ENCODE measurements at places on chromosomes 11 and 22.

DNA sequence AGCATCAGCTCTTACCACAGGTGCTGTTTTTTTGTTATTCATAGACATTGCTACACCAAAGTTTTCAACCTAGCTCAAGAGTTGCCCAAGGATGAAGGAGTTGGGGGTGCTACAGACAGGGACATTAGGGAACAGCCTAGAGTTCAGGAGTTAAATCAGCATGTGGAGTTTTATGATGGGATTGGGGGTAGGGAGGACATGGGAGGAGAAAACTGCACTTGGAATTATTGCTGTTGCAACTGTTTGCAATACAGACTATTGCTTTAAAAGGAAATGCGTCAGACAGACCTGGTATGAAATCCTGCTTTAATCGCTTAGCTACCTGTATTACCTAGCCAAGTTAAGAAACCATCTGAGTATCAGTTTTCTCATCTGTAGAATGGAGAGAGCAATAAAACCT, 6.3 kb downstream of the TMA7B start:
- no peak for DNase-seq

DNA sequence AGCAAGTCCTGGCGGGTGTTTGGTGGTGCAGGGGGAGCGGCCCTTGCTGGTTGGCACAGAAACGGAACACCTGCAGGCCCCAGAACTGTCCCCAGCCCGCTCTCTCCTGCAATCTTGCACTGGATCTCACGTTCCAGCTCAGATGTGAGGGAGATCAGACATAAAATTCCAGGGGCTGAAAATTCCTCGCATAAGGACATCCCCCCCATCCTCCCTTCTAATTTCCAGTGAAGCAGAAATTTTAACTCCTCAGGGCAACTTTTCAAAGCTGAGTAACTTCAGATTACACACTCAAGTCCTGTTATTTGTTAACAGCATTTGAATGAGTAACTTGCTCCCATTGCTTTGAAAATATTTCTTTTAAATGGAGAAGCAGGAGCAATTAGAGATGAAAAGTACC, 40.3 kb upstream of the RASSF10 start:
- no peak for DNase-seq

- no peak for DNase-seq
These were observed 21.9 kb upstream of the EIF3D start for GRCh38 chr22:36550701-36551495.

DNA sequence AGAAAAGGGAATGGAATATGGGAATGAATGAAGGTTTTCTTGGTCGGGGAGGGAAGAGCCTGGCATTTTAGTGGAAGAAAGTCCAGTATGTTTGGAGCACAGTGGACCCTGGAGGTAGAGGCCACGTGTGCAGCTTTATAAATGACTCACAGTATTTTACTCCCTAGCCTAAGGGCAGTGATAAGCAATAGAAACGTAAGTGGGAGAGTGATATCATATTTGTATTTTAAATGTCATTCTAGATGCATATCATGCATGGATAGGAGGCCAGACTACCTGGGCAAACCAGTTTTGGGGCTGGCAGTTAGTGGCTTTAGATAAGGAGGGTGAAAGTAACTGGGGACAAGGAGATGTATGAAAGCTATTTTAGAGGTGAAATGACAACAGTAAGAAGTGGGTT, 174.1 kb downstream of the ARHGAP42 start:
- no peak for DNase-seq

DNA sequence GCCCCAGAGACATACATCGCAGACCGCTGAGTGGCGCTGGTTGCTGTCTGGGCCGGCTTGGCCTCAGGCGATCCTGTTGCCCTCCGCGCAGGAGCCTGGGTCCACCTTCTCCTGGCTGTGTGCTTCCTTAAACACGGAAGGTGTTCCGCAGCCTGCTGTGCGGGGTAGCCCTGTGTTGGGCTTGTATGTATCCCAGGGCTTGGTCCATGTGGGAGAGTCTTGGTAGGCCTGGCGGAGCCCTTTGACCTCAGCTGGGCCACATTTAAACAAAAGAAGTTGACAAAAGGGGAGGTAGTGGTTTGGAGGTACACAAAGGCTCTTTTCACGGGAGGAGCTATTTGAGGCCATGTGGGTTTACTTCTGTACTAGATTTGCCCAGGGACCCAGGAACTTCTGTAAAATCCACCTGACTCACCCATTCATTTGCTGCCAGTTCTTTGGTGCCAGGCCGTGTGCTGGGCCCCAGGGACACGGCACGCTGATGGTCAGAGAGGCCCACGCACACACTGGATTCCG, 11.0 kb upstream of the GRAMD4 start:
- no peak for DNase-seq

DNA sequence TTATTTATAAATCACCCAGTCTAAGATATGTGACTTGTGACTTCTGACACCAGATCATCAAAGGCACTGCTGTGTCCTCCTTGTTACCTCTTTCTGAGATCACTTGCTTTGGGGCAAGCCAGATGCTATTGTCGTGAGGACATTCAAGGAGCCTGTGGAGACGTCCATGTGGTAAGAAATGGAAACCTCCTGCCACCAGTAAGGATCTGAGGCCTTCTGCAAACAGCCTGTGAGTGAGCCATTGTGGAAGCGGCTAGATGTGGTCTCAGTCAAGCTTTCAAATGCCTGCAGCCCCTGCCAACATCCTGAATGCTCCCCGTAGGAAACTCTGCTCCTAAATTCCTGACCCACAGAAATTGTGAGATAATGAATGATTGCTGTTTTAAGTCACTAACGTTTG, 11.7 kb upstream of the RDX start:
- no peak for DNase-seq

DNA sequence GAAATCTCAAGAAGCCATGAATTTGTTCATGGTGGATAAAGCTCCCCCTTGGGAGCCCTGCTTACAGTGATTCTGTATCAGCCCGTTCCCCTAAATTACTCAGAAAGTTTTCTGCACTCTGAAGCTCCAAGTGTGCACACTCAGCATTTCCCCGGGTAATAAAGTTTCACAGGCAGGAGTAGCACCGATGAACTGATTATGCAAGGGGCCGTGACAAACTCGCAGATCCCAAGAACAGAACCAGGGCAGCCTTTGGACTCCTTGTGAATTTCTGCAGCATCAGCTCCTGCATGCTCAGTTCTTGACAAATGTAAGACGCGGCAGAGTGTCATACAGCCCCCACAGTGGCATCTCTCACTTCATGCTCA, 73.5 kb downstream of the COMMD9 start:
- no peak for DNase-seq

- DNase-seq = no peak
These were observed 13.0 kb downstream of the GUCD1 start for GRCh38 chr22:24541681-24542515.

DNA sequence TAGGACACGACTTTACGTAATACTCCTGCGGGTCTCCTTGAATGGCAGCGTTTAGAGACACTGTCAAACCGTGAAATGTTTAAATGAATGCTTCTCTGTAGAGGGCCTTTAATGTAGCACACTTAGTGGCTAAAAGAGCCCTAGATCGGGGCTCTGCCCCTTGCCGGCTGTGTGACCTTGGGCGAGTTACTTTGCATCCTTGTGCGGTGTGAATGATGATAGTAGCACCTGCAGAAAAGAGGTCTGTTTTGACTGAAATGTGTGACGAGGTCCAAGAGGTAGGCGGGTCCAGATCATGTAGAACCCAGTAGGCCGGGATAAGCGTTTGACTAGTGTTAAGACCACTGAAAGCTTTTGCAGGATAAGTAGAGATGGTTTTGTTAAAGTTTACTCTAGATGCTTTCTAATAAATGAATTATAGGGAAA, 866 bp downstream of the MED17 start:
- DNase-seq = no peak

- no peak for DNase-seq
These were observed 298.8 kb downstream of the SWAP70 start for GRCh38 chr11:9962722-9963121.

All from inflammatory macrophage treated with lipopolysaccharide for 1 hour (primary cell).